Activated T-helper 1 cell treated with Interleukin-2 at 50 U/mL for 16 hours (primary cell): ENCODE measurements at places on chromosomes 7 and 10.

DNA sequence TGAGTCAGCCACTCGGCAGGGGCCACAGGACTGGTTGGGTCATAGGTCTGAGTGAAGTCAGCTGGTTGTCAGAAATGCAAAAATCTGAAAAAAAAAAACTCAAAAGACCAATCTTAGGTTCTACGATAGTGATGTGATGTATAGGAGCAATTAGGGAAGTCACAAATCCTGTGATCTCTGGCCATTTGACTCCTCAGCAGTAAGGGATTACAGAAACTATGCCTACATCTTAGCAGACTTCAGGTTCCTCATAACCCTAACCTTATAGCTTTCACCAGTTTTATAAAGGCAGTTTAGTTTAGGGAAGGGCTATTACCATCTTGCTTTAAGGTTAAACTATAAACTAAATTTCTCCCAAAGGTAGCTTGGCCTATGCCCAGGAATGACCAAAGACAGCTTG is 163.1 kb upstream of the HGF start:
- no peak for DNase-seq

GRCh38 chr7:134690016-134690415 is 43.4 kb downstream of the BPGM start:
- no peak for DNase-seq

DNA sequence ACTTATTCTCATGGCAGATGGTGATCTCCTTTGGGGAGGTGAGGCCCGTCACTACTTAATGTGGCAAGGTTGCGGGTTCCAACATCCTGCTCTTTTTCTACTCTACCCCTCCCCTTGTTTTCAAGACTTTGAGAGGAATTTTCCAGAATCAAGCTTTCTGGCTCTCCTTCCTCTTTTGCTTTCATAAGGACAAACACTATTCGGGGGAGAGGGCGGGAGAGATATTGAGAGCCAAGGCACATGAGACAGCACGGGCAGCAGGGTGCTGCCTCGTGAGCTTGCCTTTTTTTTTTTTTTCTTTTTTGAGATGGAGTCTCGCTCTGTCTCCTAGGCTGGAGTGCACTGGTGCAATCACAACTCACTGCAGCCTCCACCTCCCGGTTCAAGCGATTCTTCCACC is 6.9 kb upstream of the PFKFB3 start:
- no peak for DNase-seq

DNA sequence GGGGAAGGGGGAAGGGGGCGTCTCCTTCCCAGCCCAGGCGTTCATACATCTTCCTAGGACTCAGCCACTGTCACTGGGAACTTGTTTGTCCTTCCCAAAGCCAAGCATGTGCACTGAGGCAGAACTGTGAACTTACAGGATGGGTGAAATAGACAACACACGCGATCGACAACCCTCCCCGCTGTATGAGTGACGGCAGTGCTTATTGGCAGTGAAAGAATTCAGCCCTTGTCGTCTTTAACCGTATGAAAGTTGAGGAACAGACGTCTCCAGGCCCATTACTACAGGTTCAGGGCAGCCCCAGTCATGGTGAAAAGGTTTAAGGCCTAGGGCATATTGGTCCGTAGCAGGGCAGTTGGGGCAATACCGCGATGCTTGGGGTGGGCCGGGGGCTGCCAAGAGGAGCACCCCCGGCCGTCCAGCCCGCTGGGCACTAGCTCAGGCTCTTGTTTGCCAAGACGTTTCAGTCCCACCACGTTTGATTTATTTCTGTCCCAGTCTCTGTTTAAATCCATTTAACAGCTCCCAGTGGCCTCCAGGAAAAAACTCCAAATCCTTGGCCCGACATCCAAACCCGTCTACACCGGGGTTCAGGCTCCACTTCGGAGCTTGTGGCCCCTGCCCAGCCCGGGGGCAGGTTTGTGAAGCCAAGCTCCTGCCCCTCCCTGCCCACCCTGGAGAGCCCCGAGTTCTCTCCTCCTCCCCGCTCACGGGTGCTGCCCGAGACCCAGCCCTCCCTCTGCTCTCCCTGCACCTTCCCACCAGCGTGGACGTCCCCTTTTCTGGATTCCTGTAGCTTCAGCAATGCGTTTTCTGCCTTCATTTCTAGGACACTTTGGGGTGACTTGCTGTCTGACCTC is 159.8 kb downstream of the DNAJB6 start:
- DNase-seq, result no peak

DNA sequence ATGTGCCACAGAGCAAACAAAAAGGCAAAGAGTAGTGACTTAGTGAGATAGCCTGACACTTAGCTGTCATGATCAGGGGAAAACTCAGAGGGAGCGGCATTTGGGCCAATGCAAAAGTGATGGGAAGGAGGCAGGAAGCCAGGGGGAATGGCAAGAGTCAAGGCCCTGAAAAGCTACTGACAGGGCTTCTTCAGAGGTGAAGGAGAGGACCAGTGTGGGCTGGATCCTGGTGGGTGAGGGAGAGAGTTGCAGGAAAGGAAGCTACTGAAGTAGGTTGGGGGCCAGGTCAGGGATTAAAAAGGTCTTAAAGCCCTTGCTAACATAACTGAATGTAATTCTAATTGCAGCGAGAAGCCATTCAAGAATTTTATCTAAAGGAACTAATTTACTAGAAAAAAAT is 117.0 kb downstream of the AASS start:
- DNase-seq, result no peak

GRCh38 chr10:34145715-34146114 is 669.4 kb downstream of the PARD3 start:
- DNase-seq, result no peak

DNA sequence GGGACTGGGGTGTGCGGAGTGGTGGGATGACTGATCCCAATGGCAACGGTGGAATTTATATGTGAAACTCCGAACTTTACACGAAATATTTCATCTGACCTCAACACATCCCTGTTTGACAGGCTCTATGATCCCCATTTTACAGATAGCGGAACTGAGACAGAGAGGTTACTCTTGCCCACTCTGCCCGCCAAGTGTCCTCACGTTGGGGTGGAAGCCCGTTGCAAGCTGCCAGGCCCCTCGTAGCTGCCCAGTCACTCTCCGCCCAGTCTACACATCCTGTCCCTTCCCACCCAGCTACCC is 397 bp upstream of the NFE2L3 start:
- DNase-seq, result no peak

GRCh38 chr7:486216-486743 is 33.4 kb downstream of the PDGFA start:
- DNase-seq, result no peak

- no peak for DNase-seq
Measured at GRCh38 chr10:76017026-76017732, 585.8 kb downstream of the LRMDA start.

DNA sequence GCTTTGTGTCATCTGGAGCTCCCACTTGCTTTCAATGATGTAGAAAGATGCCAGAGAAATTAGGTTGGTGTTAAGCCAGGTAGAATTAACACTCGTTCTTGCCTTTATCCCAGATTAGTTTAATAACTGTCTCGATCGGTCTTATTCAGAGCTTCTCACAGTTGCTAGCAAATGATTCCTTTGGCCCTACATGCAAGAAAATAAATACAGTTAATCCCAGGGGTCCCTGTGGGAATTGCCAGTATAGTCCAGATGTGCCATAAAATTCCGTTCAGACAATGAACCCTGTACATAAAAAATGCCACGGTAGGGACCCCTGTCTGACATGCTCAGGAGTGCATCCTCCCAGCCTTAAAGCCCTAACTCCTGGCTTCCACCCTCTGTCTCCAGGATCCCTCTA is 207.5 kb downstream of the ARHGAP12 start:
- DNase-seq, result no peak

DNA sequence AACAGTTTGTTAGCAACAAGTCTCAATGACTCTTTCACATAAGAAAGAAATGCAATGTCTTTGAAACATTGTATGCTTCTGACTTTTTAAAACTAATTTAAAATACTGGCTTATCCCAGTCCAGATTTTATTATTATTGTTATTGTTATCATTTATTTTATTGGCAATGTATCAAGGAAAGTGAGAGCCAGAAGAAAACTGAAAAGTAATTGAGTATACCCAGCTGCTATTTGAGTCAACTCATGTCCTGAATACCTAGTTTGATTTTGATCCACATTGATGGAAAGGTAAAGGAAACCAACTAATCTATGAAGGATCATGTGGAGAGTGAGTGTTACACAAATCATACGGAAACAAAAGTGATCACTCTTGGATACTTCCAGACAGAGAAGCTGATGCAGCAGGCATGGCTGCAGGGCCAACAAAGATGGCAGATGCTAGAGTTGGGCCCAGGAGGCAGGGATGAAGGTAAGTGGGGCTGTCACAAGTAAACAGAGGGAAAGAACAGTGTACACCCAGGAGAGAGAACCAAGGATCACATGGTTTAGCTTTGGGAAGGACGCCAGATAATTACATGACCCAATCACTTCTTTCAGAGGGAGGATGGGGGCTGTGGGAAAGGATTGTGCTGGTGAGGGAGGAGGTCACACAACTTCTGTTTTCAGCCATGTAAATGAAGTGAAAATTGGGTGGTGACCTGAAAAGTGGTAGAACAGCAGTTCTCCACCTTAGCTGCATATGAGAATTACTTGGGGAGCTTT is 179.2 kb upstream of the NAMPT start:
- no peak for DNase-seq

GRCh38 chr10:26780106-26780792 is 80.5 kb downstream of the ABI1 start:
- DNase-seq, result no peak

DNA sequence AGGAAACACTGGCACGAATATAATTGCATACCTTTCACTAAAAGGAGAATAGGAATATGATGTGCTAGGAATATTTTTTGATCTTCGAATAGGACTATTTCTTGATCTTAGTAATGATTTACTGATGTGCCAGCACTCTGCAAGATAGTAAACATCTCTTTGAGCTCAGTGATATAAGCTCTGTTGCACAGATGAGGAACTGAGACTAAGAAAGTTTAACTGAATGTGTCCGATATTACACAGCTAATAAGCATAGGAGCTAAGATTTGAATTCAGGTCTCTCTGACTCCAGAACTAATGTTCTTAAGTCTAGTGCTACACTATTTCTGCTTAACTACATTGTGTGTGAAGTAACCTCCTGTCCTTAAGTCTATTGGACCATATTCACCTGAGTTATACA is 98.4 kb upstream of the PTPRZ1 start:
- no peak for DNase-seq

DNA sequence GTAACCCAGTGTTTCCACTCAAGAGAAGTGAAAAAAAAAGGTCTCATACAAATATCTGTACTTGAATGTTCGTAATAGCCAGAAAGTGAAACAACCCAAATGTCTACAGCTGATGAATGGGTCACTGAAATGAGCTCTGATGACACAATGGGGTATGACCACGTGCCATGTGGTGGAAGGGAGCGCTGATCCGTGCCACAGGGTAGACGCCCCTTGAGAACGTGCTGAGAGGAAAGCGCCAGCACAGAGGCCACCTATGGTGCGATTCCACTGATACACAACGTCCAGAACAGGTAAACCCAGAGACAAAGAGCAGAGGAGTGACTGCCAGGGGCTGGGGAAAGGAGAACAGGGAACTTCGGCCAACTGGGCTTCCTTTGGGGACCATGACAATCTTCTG is 50.3 kb downstream of the MAD1L1 start:
- no peak for DNase-seq

- DNase-seq, result no peak
Measured at GRCh38 chr10:132030898-132031463, 34.8 kb upstream of the JAKMIP3 start.

DNA sequence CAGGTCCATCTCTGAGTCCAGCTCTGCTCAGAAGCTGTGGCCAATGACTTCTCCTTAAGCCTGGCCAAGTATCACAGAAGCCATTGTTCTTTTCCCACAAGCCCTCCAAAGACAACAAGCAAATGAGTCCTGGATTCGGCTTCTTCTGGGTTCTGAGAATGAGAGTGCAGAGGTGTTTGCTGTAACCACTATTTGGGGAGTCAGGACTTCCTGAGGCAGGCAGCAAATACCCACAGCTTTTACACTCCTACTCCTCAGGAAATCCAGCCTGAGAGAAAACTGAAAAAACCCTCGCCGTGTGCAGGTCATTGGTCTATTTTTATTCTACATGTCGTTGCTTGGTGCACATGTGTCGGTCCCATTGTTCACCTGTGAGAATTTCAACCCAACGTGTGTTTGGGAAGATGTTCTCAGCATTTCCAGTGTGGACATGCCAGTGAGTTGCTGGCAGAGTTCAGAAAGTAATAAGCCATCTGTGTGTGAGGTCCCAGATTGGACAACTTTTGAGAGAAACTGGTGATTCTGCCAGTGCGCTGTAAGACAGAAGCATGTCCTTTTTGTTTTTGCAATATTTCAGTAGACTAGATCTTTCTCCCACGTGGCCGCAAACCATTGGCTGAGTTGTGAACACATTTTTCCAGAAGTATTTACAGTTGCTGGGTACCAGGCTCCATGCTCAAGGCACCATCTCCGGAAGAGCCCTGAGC is 121.6 kb upstream of the LYZL2 start:
- no peak for DNase-seq

DNA sequence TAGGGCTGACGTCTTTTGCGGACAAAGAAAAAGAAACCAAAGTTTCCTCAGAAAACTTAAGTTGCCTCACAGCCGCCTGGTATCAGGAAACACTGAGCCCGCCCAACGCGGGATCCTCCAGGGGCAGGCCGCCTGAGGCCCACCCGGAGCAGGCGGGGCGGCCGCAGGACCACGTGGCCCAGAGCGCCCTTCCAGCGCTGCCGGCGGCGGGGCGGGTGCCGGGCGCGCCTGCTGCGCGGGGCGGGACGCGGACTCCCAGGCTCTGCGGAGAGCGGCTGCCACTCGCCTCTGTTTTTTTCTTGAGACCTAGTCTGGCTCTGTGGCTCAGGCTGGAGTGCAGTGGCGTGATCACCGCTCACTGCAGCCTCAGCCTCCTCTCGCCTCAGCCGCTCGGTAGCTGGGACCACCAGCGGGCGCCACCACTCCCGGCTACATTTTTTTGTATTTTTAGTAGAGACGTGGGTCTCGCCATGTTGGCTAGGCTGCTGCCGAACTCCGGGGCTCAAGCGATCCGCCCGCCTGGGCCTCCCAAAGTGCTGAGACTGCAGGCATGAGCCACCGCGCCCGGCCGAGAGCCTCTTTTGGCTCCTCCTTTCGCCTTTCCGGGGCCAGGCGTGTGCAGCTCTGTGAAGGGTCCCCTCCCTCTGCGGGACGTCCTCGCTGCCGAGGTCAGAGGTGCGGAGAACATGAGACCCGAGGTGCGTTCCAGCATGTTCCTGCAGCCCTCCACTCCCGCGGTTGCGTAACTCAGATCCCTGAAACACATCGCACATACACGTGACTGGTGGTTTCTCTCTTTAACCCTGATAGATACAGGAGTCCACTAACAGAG is 11.6 kb upstream of the HNRNPF start:
- peak; percentile 73 for DNase-seq
